IgD-negative memory B cell (primary cell): ENCODE measurements at places on chromosomes 6 and 20. TPM values are rescaled to one million over a fixed set of nuclear protein-coding genes. Genes with fewer than 3 reads are reported as not detected.

Gene MAP3K5
- 6.0 TPM for polyA plus RNA-seq

Gene MCUR1
- 18.0 TPM for polyA plus RNA-seq

Gene TINAG
- not detected for polyA plus RNA-seq

Gene PRL
- polyA plus RNA-seq = not detected

Gene MACROD2
- 1.3 TPM for polyA plus RNA-seq

Gene VSX1
- not detected for polyA plus RNA-seq

Gene SS18L1
- 1.4 TPM for polyA plus RNA-seq

Gene AIF1
- 5.6 TPM for polyA plus RNA-seq

Gene SPTLC3
- not detected for polyA plus RNA-seq

Gene B4GALT5
- 0.48 TPM for polyA plus RNA-seq

Gene COQ3
- polyA plus RNA-seq = 8.9 TPM

Gene PRSS35
- polyA plus RNA-seq = not detected

Gene PTCHD4
- polyA plus RNA-seq = not detected

Gene WFDC10B
- not detected for polyA plus RNA-seq

Gene IL20RA
- polyA plus RNA-seq = not detected

Gene HLA-A
- 2,521 TPM for polyA plus RNA-seq

Gene LY6G5C
- 3.2 TPM for polyA plus RNA-seq

Gene NOTCH4
- 4.9 TPM for polyA plus RNA-seq

Gene MAK
- polyA plus RNA-seq = 0.18 TPM

Gene SEC63
- 41.3 TPM for polyA plus RNA-seq

Gene XKR7
- polyA plus RNA-seq = not detected
